ENCODE measurements at places on chromosomes 16 and 17.

DNA sequence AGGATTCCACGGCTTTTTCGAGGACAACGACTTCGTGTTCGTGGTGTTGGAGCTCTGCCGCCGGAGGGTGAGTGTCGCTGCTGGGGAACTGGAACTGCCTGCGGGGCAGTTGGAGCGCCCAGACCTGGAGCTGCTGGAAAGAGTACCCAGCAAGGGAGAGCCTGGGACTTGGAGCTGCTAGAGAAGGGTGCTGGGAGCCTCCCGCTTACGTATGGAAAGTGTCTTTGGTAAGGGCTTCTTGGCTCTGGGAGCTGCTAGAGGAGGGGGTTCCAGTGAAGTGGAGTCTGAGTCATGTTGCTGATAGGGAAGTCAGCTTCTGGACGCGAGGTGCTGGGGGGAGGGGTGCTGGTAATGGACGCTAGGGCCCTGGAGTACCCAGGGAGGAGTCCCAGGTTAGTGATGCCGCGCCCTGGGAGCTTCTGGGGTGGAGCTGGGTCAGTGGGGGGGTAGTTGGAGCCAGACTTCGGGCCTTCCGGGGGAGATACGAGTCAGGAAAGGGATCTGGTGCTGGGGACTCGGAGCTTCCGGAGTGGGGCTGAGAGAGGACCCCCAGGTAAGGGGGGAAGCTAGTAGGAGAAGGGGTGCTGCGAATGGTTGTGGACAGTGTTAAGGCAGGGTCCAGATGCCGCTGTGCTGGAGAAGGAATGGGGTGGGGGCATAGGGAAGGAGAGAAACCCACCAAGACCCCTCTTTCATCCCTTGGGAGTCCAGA is 741 bp downstream of the PLK1 start:
- no peak for DNase-seq

GRCh38 chr17:46772475-46773220 is 45.8 kb downstream of the WNT3 start:
- DNase-seq = no peak

DNA sequence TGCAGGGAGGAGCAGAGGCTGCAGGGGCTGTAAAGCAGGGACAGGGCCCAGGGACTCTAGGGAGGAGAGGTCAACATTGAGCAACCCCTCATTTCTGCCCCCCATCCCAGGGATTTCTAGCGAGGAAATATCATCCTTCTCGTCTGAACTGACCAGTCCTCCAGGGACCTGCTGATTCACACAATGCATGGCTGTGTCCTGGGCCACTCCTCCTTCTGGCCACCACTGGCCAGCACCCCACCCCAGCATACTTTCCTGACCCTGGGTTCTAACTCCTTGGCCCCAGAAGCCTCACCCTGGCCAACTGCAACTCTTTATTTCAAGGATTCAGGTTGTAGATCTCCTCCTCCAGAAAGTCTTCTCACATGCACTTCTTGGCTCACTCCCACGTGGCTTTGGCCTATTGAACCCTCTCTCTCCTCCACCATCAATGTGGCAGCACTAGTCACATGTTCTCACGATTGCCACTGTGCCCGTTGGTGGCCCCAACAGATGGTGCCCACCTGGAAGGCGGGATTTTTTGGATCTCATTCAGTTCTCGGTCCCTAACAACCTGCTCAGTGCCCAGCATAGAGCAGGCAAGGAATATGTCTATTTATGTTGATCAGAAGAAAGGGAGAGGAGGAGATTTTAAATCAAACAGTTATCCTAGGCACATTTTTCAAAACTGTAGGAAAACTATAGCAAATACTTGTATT is 41.5 kb downstream of the CUEDC1 start:
- no peak for DNase-seq

- peak; percentile 84 for DNase-seq
Measured at GRCh38 chr17:2244545-2245525, 58.8 kb downstream of the SMG6 start.

- no peak for DNase-seq
Measured at GRCh38 chr16:62033065-62033464, 3.2 kb downstream of the CDH8 start.

DNA sequence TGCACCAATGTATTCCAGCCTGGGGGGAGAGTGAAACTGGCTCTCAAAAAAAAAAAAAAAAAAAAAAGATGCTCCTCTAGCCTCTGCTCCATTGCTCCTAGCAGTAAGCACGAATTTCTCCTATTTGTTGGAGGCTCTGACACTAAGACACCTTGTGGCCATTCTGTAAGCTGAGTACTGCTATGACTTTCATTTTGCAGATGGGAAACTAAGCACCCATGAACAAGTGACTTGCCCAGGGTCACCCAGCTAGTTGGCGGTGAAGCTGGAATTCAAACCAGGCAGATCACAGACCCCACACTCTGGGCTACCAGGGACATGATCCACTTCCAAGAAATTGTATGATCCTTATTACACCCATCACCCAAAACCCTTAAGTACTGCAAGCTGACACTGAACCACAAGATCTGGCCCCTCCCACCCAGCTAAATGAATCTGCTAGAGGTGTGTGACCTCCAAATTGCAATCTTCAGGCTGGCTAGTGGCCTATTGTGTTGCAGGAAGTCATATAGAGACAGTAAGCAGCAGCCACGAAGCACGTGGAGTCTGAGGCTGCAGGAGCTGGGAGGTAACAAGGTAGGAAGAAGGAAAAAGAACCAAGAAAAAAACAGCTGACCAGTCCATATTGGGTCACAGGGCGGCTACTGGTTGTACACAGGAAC is 209.4 kb downstream of the XYLT1 start:
- no peak for DNase-seq

DNA sequence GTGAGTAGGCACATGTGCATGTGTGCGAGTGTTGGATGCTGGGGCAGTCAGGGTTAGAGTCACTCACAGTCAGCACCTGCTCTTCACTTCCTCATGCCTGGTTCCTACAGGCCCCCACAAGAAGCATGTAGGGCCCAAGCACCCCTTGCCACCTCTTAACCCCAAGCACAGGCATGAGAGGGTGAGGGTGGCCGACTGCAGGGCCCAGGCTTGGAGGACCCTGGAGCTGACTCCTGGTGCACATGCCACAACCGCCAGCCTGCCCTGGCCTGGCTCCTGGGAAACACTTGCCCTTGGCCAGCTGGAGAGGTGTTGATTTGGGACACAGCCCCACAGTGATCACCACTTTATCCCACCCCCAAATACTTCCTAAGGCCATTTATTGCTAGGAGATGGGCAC is 16.9 kb upstream of the CDRT15L2 start:
- no peak for DNase-seq

GRCh38 chr16:3097266-3097665 is 1.8 kb downstream of the ZSCAN10 start:
- no peak for DNase-seq

DNA sequence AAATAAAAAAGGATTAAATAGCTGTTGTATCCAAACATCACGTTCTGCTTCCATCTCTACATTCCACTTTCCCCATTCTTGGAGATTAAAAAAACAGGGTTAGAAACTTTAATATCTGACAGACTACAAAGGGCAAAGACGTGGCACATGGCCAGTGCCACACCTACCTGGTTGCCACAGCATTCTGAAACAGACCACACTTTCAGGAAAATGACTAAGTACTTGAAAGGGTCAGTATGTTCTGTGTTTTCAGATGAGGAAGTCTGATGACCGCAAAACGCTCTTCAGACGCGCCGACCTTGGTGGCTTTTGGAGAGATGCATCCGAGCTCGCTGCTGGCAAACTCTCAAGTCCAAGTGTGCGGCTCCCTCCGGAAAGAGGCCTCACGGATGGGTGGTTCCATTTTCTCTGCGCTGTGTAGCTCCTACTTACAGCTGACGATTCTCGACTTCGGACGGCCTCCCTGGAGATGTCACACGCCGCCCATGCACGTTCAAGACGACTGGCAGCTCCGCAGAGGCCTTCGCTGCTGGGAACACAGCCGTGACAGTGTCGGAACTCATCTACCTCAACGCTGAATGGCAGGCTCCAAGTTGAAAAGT is 15.5 kb downstream of the MAP1LC3B start:
- DNase-seq = no peak

DNA sequence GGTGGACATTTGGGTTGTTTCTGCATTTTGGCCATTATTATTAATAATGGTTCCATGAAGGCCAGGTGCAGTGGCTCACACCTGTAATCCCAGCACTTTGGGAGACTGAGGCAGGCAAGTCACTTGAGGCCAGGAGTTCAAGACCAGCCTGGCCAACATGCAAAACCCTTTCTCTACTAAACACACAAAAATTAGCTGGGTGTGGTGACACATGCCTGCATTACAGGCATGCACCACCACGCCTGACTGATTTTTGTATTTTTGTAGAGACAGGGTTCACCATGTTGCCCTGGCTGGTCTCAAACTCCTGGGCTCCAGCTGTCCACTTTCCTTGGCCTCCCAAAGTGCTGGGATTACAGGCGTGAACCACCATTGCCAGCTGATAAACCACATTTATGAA is 58.5 kb downstream of the TNFRSF13B start:
- no peak for DNase-seq

GRCh38 chr16:85677383-85677967 is 11.3 kb downstream of the GINS2 start:
- no peak for DNase-seq

DNA sequence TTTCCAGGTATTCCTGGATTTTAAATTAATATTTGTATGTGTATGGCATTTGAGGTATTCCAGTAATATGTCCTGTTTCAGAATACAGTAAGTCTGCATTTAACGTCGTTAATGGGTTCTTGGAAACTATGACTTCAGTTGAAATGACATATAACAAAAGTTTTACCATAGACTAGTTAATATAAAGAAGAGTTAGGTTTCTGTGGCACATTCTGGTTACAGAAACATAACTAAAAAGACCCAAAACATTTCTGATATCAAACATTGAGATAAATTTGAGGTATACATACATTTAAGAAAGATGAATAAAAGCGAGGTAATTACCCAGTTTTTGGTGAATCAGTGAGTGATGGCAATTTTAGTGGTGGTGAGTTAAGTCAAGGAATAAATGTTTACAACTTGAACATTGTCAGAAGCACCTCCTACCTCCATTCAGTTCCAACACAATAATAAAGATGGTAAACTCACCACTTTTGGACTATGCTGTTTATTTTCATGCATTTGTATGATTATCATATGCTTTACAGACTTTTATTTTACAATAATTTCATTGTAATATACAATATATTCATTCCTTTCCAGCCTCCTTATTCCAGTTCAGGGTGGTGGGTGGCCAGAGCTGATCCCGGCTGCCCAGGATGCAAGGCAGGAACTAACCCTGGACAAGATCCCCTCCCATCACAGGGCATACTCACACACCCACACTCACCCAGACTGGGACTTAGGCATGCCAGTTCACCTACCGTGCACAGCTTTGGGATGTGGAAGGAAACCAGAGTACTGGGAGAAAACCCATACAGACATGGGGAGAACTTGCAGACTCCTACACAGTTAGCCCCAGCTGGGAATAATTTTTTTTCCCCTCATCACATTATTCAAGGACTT is 9.7 kb downstream of the LUC7L3 start:
- no peak for DNase-seq

DNA sequence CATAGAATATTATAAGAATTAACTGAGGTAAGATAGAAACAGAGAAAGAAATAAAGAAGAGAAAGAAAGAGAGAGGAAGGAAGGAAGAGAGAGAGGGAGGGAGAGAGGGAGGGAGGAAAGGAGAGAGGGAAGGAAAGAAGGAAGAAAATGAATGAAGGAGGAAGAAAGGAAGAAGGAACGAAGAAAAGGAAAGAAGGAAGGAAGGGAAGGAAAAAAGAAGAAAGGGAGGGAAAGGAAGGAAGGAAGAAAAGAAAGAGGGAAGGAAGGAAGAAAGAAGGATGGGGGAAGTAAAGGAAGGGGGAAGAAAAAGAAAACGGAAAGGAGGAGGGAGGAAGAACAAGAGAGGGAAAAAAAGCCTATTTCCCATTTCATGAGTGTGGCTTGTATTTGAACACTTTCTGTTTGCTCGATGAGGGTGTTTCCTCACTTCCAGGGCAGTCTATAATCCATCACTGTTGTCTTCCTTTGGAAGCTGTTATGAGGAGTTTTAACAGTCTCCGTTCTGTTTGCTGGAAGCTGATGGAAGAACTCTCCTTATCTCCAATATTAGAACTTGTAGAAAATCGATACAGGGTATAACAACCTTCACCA is 402.4 kb downstream of the TMEM114 start:
- no peak for DNase-seq

DNA sequence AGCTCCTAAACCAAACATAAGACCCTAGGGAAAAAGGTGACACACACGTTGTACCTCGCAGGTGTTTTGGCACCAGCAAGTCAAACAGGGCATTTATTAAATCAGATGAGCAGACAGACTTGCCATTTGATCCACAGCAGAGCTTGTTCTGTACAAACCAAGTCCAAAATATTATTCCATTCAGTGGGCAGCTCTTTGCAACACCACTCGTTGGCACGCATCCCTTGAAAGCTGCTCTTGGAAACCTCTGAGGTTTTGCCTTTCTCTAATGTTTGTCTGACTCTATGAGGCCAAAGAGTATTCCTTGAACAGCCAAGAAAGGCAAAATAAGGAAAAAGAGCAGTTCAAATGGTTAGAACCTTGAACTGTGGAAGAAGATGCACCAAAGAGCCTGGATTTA is 12.7 kb downstream of the TMEM100 start:
- DNase-seq = no peak

DNA sequence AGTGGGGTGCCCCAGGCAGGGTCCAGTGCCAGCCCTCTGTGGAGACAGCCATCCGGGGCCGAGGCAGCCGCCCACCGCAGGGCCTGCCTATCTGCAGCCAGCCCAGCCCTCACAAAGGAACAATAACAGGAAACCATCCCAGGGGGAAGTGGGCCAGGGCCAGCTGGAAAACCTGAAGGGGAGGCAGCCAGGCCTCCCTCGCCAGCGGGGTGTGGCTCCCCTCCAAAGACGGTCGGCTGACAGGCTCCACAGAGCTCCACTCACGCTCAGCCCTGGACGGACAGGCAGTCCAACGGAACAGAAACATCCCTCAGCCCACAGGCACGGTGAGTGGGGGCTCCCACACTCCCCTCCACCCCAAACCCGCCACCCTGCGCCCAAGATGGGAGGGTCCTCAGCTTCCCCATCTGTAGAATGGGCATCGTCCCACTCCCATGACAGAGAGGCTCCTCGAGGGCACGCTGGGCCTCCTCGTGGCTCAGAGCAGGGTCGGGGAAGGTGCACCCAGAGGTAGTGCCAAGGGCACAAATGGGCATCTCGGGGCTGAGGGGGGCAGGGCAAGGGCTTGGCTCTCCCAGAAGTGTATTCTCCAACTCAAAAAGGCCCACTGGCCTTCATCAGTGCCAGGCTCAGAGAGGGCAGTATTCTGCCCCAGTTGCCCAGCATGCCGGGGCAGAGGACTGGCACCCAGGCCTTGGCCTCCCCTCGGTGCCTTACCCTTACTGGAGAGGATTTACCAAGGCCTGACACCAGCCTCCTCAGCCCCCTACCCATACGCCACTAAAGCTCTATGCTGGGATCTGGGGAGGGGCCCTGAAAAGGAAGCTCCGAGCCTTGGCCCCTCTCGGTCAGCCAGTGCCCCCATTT is at the start of gene CDH5:
Gene CDH5, plus strand, starts transcription at position 259 of the 867 bp plus-strand sequence. CDS start 12,647 bp downstream, outside the sequence.
- no peak for DNase-seq

DNA sequence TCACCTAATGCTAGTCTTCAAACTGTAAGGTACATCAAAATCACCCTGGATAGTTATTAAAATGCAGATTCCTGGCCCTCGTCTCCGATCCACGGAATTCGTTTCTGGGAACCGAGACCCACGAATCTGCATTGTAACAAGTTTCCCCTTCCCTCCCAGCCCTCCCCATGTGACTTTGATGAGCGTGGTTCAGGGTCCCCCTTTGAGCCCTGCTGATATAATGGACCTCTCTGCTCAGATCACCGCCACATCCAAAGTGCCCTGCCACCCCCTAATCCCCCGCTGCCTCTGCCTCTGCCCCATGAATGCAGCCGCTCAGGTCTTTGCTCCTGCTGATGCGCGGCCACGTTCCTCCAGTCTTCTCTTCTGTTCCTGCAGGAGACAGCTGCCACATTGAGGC is 283.1 kb downstream of the SNX29 start:
- DNase-seq = no peak

GRCh38 chr17:18033442-18034099 is 5.4 kb downstream of the ATPAF2 start:
- DNase-seq = peak; percentile 35
